Hematopoietic multipotent progenitor cell treated with erythropoietin and hydrocortisone succinate and interleukin-3 and kit ligand, for 4 days (in vitro differentiated cells): ENCODE measurements at places on chromosomes 12 and 14.

GRCh38 chr14:68820999-68821683 is 28.3 kb upstream of the ZFP36L1 start:
- DNase-seq: no peak

- no peak for DNase-seq
Measured at GRCh38 chr14:69137843-69138535, 14.9 kb downstream of the DCAF5 start.

DNA sequence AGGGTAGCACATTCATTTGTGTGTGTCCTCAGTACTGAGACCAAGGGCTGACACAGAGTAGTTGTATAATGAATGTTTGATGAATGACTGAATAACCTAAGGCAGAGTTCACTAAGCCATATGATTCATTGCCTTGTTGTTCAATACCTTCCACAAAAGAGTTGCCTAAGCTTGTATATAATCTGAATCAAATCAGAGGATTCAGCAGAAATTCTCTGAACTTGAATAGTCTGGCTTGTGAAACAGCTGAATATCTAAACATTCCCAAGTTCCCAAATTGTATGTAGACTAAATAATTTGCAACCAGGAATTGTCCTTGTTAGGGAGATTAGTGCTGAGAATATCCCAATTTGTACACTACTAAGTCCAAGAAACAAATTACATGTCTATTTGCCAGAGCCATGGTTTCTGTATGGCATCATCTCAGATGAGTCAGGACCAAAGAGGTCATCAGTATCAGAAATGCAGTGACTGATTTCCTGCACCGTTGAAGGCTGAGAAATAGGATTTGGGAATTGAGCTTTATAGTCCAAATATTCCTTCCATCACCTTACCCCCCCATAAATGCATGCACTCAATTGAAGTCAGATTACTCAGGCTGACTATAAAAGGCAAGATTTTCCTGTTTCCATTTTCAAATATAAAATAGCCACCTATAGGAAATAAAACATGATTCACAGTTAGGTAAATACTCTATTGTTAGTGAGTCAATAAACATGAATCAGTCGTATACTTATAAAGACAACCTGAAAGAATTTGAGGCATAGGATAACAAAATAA is 168.7 kb downstream of the PHLDA1 start:
- DNase-seq: no peak

- DNase-seq: no peak
Measured at GRCh38 chr14:30242744-30243143, 315.1 kb upstream of the PRKD1 start.

DNA sequence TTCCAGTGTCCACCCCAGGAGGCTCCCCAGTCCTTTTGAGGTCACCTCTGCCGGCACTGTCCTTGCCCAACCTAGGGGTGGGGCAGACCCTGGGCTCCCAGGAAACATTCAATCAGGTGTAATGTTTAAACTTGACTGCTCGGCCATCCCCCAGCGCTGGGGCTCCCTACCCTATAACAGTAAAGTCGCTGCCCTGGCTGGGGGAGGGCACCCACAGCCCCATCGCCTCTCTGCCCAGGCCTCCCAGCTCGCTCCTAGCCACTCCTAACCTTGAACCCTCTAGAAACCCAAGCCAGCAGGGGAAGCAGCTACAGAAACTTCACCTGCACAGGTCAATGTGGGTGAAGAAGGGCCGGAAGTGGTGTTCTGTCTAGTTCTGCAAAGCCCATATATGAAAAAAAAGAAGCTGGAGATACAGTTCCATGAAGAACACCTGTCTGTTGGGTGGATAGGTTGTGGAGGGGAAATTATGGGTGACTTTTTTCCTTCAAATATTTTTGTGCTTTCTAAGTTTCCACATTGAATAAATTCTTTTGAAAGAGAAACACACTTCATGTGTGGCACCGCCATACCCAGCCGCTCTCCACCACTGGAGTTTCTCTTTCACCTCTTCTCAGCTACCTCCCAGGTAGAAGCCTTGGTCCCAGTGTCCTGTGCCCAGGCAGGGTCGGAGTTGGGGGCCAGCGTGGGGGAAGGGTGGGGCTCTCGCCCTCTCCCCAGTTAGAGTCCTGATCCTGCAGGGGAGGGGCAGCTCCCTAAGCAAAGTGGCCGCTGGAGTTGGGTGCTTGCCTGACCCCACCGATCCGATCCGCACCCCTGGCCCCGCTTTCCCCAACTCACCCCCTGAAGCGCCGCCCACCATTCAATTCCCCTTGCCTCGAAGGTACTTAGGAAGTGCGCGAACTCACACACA is 1.1 kb downstream of the CLMN start:
- no peak for DNase-seq

- DNase-seq: peak; percentile 84
Measured at GRCh38 chr12:56593909-56594621, 36.1 kb downstream of the BAZ2A start.

GRCh38 chr12:85782711-85783110 is 53.5 kb downstream of the RASSF9 start:
- DNase-seq: no peak

GRCh38 chr14:61050417-61050816 is 69.4 kb downstream of the SLC38A6 start:
- no peak for DNase-seq

DNA sequence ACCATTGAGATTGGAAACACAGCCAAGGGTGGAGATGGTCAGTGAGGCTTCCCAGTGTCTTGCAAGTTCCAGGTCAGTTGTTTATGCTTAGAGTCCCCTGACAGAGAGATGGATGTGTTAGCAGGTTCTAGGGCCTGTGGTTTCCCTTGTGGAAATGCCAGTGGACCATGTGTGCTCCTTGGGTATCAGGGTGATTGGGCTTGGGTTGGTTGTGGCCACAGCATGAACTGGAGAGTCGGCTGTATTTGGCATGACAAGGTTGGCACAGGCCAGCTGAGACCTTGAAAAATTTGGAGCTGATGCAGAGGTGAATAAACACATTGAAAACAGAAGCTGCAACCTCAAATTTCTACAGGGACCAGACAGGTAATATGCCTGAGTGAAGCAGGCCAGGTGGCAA is 668.0 kb downstream of the DIO2 start:
- DNase-seq: no peak

DNA sequence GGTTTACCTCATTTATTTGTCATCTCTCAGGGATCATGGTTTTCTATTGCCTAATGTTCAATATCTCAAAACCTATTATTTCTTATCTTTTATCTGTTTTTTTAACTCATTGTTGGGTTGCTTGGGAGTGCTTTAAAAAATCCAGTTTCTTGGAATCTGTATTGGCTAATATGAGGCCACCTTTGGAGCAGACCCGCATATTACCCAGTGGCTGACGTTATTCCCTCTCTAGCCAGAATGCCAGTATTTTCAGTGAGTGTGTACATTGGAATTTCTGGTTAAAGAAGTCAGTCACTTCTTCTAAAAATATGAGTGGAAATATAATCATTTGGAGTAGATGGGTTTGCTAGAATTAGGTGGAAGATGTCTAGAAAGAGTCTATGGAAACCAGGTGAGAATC is 38.3 kb downstream of the PRMT8 start:
- DNase-seq: no peak

DNA sequence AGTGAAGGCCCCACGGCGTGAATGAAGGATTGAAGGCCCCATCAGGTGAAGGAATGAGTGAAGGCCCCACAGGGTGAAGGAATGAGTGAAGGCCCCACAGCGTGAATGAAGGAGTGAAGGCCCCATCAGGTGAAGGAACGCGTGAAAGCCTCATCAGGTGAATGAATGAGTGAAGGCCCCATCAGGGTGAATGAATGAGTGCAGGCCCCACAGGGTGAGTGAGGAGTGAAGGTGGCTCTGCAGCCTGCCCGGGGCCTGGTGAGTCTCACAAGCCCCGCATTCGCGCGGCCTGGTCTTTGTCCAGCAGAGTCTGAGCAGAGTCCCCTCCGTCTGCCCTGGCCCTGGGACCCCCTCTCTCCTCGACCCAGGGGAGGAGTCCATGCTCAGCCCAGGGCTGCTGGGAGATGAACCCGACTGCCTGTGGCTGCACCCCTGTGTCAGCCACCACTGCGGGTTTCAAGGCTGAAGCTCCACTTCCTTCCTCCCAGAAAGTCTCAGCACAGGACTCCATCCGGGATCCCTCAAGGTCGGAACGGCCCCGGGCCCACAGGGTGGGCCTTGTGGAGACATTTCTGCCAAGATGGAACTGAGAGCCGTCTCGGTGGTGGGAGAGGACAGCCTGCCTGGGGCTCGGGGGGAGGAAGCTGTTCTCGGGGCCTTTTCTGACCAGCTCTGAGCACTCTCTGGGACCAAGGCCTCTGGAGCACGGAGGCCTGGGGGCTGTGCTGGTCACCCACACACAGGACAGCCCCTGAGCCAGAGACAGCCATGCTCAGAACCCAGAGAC is 37.4 kb upstream of the TMEM179 start:
- no peak for DNase-seq

DNA sequence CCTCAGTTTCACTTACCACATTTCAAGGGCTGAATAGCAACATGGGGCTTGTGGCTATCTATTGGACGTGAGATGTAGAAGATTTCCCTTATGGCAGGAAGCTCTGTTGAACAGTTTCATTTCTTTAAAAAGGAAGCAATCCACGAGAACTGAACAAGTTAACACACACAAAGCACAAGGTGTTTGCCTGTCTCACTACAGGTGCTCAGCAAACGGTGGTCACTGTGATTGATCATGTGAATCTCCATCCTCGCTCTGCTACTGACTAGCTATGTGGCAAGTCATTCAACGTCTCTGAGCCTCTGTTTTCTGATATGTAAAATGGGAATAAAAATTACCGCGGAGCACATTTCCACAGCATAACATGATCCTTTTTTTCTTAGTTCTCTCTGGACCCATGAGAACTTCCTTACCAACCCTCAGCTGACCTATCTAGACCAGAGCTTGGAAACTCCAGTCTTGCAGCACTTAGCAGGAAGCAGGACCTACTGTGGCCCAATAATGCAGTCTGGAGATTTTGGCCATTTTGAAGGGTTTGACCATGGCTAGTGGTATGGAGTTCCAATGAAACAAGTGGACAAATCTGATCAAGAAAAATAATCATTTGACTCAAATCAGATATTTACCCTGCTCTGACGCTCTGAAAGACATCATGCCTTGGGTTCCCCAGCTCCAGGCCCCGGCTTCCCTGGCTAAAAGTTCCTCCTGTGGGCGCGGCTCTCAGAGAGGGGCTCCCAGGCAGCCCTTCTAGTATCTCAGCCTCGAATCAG is 278.8 kb downstream of the ZFP36L1 start:
- DNase-seq: no peak

DNA sequence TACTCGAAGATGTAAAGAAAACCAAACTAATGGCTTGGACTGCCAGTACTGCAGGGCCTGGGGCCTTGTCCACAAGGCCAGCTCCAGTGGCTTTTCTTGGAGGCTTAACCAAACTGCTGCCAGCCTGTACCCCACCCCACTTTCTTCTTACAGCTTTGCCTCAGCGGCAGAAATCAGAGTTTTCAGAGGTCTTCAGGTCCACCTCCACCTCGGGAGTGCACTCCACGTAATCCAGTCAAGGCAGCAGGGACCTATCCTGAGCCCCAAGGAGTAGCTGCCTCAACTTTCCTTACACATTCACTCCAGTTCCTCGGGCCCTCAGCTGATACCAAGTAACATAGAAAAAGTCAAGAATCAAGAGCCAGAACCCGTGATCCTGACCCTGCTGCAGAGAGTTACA is 19.6 kb downstream of the PRMT8 start:
- DNase-seq: no peak

DNA sequence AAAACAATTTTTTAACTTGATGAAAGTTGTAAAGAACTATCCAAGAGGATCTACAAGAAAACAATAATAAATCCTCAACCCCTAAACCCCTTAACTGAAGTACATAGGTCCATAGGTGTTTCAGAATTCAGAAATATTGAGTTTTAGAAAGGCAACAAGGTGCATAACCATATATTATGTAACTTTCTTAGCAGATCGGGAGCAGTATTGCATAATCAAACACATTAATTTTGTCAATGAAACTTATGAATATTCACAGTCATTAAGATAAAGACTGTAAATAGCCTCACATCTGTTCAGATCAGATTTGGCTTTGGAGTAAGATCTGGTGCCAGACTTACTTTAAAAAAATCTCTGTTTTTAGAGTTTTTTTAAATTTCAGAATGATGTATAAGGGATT is 647.1 kb upstream of the FLRT2 start:
- no peak for DNase-seq

DNA sequence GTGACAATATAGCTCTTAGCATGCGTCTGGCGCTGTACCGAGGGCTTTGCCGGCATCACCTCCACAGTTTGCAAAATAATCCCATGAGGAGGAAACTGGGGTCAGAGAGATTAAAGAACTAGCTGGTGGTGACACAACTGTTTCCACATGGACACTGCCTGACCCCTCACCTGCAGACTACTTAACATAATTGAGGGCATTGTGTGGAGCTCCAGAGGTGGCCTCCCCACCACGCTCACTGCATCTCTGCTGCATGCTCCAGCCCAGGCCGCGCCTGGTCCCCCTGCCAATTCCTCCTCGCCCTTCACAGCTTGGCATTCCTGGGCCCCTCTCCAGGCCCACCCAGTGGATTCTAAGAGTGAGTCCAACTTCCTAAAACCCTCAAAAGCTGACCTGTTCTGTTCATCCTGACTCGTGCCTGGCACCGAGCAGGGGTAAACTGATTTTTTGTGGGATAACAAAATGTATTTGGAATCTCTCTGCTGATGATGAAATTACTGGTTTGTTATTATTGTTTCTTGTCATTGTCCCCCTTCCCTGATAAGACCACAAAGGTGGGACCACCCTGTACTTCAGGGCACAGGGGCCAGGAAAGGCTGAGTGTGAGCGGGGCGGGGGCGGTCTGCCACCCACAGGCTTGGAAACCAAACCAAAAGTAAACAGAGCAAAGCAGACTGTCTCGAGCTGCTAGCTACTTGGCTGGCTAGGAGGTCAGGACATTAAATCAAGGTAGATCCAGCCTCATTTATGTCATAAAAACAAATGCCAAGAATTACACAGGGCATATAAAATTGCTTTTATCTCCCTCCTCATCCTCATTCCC is 40.6 kb downstream of the CHGA start:
- DNase-seq: no peak

GRCh38 chr14:104294628-104294982 is 156.2 kb downstream of the KIF26A start:
- no peak for DNase-seq

DNA sequence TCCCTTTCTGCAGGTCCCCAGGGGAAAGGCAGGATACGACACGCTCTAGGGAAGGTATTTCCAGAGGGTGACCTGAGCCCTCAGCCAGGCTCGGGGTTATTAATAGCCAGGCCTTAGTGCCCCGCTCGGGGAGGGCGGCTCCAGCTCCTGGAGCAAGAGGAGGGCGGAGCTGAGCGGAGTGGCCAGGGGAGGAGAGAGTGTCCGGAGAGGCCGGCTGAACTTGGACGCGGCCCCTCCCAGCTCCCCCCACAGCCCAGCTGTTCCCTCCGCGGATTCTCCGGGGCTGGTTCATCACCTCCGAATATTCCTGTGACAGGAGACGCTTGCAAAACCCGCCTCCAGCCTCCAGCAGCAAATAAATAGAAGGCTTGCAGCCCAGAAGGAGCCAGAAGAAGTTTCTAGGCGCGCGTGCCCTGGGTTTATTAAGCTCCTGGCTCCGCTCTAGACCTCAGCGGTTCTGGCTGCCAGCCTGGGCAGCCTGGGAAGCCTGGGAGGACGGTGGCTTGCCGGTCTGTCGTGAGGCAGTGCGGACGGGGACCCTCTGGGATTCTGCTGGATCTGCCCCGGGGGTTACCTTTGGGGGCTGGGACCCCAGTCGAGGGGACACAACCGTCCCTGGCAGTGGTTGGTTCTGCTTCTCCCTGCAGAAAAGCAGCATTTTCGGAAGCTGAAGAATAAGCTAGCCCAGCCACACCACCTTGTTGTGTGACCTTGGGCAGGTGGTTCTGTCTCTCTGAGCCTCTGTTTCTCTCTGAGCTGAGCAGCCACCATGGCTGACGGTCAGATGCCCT is at the start of gene HSPB8:
HSPB8 (plus strand) TSS at position 388 of the 791 bp plus-strand sequence; CDS start at position 770, 382 bp downstream.
- DNase-seq: no peak
